ENCODE measurements at places on chromosomes 12 and 14. TPM values are rescaled to one million over a fixed set of nuclear protein-coding genes. Genes with fewer than 3 reads are reported as not detected.
A peak's percentile ranks its signal among the peaks of the same experiment; 100 is the strongest.

DNA sequence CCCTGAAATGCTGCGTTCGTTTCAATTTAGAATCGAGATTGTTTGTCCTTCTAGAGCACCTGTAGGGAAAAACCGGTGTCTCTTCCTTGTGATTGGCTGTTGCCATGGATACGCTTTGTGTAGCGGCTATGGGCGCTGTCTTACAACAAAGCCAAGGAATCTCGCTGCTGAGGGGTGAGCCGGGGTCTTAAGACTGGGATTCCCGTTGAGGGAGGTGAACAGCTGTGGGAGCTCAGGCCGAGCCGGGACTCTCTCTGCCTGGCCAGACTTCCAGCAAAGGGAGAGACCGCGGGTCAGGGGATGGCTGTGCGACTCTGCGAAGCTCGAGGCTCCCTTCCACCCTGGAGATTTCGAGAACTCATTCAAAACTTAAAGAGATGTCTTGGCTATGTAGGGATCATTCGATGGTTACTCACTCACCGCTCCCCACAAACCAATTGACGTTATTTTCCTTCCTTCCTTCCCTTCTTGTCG, at the start of the genes LRRIQ1 and TSPAN19:
Gene LRRIQ1, plus strand, starts transcription at position 118 of the 474 bp plus-strand sequence. CDS start 1,826 bp downstream, outside the sequence.
Gene TSPAN19, minus strand, starts transcription at position 44 of the 474 bp plus-strand sequence. CDS start 6,331 bp downstream, outside the sequence.
- peak; percentile 87 for DNase-seq

GRCh38 chr14:51552275-51552674, 99.4 kb upstream of the FRMD6 start:
- no peak for DNase-seq

DNA sequence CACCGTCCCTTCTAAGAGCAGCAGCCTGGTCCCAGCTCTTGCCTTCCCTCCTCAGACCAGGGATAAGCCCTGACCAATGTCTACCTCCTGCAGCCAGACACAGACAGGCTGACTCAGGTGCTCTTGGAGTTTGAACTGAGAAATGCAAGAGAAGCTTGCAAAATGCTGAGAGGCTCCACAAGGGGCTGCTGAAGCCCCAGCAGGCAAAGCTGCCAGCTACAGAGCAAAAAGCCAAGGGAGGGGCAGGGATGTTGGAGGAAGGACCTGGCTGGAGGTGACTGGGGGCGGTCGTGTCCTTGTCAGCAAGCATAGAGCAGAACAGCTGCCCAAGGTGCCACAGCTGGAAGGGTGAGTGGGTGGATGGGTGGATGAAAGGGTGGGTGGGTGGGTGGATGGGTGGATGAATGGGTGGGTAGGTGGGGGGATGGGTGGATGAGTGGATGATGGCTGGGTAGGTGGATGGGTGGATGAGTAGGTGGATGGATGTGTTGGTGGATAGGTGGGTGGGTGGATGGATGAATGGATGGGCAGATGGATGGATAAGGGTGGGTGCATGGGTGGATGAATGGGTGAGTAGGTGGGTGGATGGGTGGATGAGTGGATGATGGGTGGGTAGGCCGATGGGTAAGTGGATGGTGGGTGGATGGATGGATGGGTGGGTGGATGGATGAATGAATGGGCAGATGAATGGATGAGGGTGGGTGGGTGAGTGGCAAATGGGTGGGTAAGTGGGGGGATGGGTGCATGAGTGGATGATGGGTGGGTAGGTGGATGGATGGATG, 4.0 kb upstream of the INF2 start:
- DNase-seq = peak; percentile 29

- DNase-seq = peak; percentile 36
Measured at GRCh38 chr12:14239935-14240872, 125.3 kb upstream of the ATF7IP start.

- no peak for DNase-seq
Measured at GRCh38 chr14:100398044-100398443, 74.9 kb downstream of the SLC25A47 start.

- no peak for DNase-seq
Measured at GRCh38 chr12:80277732-80278131, 166.3 kb upstream of the PTPRQ start.

GRCh38 chr14:23624830-23625404, 11.2 kb upstream of the DHRS2 start:
- no peak for DNase-seq

DNA sequence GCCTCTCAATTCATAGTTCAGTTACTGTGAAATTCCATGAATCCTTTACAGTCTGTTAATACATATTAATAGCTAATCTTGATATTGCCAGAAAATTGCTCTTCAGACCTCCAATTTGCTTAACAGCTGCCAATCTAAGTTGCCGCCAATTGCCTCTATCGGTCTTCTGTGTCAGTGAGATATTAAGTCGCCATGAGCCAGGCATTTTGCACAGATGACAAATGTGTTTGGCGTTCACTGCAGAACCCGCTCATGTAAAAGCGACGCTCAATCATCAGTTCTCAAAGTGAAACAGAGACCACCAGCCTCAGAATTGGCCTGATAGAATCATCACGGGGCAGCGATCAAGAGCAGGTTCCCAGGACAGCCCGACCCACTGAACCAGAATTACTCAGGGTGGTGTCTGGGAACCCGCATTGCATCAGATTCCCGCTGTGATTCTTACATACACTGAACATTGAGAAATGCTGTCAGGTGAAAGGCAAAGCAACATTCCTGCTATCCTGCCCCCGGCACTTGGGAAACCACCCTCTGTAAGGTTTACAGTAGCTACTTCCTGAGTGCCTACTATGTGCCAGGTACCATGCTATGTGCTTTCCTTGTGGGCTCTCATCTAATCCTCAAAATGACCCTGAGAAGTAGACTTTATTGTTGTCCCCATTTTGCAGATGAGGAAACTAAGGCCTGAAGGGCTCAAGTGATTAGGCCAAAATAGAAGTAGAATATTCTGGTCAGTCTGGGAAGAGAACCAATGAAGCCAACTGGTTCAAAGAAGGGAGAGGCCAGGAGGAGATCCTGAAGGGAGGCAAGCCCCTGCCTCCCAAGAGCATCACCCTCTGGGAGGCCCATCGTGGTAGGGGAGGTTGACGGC, 216.4 kb downstream of the SLC41A2 start:
- DNase-seq = no peak

DNA sequence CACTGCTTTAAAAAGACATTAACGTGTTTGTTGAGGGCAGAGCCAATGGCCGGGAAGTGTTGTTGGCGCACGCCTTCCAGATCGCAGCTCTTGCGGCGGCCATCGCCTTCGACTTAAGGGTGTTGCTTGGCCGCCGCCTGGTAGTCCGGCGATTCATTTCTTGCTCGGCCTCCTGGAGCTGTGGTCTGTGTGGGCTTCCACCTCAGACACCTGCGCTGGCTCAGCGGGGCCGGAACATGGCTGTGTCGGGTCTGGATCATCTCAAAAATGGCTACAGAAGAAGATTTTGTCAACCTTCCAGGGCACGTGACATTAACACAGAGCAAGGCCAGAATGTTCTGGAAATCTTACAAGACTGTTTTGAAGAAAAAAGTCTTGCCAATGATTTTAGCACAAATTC, 24.7 kb downstream of the GALNT4 start:
- no peak for DNase-seq

GRCh38 chr12:87196321-87196720, 832.9 kb downstream of the C12orf50 start:
- peak; percentile 27 for DNase-seq

- DNase-seq = no peak
Measured at GRCh38 chr14:102916347-102917055, 6.0 kb upstream of the AMN start.

DNA sequence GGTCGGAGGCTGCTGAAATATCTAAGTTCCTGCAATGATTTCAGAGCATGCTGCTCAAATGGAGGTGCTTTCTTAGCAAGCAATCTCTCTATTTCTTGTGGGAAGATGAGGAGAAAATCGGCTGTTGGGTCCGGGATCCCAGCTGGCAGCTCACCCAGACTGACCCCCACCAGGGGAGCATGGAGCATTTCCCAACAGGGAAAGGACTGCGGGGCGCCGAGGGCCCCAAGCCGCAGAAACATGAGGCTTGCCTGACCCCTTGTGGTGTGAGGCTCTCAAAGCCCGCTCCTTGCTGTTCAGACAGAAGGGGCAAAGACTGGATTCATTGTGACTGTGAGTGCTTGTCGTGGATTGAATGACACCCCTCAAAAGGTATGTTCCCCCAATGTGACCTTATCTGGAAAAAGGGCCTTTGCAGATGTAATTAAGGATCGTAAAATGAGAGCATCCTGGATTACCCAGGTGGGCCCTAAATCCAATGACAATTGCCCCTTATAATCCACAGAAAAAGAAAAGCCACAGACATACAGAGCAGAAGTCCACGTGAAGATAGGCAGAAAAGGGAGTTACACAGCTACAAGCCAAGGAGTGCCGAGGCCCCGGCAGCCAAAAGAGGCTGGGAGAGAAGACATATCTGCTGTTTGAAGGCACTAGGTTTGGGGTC, 116.3 kb upstream of the VASH1 start:
- peak; percentile 14 for DNase-seq

GRCh38 chr14:95862243-95862642, 14.4 kb upstream of the TUNAR start:
- no peak for DNase-seq

- DNase-seq = no peak
Measured at GRCh38 chr14:21227981-21228380, 41.3 kb downstream of the HNRNPC start.

DNA sequence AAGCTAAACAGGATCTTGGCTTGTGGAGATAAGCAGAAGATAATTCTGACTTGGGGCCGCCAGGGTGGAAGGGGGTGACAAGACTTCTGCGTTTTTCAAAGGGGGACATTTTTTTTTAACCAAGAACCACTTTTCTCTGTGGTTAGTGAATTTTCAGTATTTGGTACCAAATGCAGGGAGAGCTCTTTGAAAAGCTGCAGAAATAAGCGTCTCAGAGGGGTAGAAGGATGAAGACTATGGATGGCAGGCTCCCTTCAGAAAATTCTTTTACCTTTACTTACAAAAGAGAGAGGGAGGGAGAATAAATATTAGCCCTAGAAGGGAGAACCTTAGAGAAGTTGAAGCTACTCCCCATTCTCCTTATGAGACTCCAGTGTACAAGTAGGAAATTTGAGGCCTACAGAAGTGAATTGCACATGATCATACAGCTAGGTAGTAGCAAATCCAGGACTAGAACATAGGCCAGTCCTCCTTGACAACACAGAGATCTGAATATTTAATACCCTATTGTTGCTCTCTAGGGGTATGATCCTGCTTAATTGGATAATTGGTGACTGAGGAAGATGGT, 840 bp downstream of the MRPL52 start:
- no peak for DNase-seq

DNA sequence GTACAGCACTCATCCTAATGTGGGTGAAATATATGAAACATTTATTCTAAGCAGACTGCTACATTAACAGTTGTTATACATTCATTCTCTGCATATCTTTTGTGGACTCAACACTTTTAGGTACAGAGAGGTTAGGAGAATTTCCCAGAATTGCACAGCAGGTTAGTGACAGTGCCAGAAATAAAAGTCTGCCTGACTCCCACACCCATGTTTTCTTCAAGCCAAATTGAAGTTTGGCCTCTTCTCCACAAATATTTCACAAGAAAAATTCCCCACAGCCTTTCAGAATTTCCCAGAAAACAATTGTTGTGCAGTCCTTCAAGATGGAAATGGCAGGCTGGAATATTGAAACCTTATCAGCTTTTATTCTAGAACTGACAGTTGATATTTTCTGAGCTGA, 464.8 kb downstream of the RAD51B start:
- no peak for DNase-seq

DNA sequence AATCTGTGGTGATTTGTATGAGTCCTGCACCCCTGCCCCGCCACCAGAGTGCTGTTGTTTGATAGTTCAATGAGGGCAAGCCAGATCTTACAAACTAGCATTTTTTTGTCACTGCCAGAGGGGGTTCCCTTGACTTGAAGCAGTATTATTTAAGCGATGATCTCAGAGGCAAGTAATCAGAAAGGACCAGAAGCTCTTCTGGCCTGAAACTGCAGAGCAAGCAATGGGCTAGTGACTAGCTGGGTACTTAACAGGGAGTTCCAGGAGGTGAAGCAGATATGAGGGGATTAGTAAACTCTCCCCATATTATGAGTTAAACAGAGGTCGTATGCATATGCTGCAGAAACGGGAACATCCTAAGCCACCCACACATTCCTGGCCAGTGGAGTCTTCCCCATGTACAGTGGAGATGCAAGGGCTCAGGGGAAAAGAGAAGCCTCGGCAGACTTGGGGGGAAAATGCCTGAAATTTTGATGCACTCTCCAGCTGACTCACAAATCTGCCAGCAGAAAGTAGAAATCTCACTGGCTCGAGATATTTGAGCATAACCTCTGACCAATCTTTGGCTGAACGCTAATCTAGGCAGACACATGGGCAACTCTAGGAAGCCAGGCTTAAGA, 8.3 kb upstream of the CRACR2A start:
- DNase-seq = no peak

DNA sequence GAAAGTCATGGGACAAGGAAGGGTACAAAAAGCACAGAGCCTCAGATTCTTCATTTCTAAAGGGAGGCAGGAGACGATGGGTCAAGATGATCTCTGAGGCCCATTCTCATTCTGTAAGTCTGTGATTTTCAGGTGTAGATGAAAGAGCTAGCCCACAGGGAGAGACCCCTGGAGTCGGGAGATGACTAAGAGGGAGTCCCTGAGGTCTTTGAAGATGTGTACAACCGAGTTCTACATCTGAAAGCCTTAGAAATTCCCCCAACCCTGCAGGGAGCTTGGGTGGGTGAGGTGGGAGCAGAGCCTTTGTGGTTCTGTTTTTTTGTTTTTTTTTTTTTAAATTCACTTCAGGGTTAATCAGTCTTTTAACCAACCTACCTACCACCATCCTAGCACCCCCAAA, 3.1 kb downstream of the WNT10B start:
- DNase-seq = no peak

MGP gene
- total RNA-seq = 2.0 TPM

STON2 gene
- 52.5 TPM for total RNA-seq

NID2 gene
- total RNA-seq = 93.7 TPM

KIAA0586 gene
- total RNA-seq = 17.8 TPM

EPYC gene
- not detected for total RNA-seq

ADAMTS20 gene
- not detected for total RNA-seq

HOXC9 gene
- 0.26 TPM for total RNA-seq

PLEKHG7 gene
- not detected for total RNA-seq

CARMIL3 gene
- 0.17 TPM for total RNA-seq

RNF212B gene
- total RNA-seq = not detected
